ENCODE measurements at places on chromosomes 11 and 22.
A peak's percentile ranks its signal among the peaks of the same experiment; 100 is the strongest.

GRCh38 chr22:24465566-24465965 is 29.6 kb upstream of the UPB1 start:
- DNase-seq, result no peak

GRCh38 chr11:64996710-64997380 is at the start of gene BATF2:
Gene BATF2 (minus strand): TSS chr11:64996971. CDS start chr11:64996914, 57 bp downstream.
- DNase-seq, result peak; percentile 88

- peak; percentile 90 for DNase-seq
These were observed 179.2 kb upstream of the ZBED5 start for GRCh38 chr11:11036848-11037732.

DNA sequence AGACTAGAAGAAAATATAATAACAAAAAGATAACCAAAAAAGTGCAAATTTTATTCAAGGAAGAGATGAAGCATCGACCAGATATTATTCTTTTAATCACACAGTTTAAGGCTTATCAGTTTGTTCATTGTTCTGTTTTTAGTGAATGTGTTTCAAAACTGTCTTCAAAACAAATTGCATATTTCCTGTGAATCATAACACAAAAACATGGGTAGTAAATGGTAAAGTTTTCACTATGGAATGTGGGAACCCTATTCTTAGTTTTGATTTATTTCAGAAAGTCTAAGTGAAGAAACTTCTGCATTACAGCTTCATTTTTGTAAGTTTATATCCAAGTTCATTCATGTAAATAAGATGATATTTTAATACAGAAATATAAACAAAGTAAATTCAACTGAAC is 207.6 kb upstream of the LUZP2 start:
- no peak for DNase-seq

DNA sequence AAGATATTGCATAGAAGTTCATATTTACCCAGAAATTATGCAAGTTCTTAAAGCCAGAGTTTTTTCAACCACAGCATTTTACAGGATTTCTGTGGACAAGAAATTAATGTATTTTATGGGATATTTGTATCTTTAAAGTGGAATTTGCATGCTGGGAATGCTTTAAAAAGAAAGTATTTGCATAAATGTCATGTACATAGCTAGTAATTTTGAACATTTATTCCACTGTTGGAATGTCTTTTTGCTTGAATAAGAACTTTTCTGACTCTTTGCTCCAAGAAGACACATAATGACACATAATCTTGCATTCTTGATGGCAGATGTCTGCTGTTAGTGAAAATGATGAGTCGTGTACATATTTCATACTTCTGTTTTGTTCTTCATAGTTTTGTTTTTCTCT is 66.6 kb downstream of the ATXN10 start:
- no peak for DNase-seq

- DNase-seq, result no peak
These were observed 133 bp downstream of the MYH9 start for GRCh38 chr22:36387709-36387958.

- no peak for DNase-seq
These were observed 9.7 kb upstream of the PIK3IP1 start for GRCh38 chr22:31302006-31302405.

GRCh38 chr11:8501836-8502235 is 92.2 kb downstream of the STK33 start:
- DNase-seq, result no peak

GRCh38 chr11:17744151-17744940 is 9.8 kb downstream of the KCNC1 start:
- DNase-seq, result no peak

DNA sequence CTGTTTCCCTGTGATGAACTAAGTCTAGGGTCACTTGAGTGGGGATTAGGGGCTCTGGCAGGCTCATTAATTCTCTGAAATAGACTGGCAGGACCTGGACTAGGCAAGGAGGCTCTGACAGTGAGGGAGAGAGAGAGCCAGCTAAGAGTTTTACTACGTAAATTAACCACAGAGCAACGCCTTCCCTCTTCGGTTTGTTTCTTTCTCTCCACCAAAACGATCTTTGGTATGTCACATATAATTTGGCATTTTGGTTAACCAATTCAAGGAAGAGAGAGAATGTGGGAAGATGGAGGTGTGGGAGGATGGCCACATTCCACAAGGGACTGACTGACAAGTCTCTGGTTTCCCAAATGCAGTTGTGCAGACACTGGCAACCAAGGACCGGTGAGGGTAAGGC is 27.9 kb downstream of the ATG16L2 start:
- no peak for DNase-seq
